ENCODE measurements at places on chromosomes 1 and 21.

GRCh38 chr1:64192290-64192689 lies 11.1 kb upstream of the UBE2U start:
- DNase-seq = no peak

DNA sequence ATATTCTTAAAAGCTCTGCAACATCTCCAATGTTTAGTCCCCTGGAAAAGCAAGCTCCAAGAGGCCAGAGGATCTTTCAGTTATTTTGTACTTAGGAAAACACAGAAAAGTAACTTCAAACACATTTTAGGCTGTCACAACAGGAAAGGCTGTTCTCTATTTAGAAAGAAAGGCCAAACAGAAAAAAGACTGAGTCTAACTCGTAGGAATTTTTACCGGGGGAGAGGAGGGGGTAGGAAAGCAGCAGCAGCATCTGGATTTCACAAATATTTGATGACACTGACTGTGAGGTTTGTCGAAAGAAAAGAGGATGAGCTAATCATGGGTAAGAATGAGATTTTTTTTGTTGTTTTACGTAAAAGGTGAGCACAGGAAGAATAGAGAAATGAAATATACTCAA lies 107.1 kb downstream of the EIF4G3 start:
- DNase-seq = peak; percentile 8

GRCh38 chr1:74570797-74571492 lies 58.5 kb upstream of the LRRC53 start:
- no peak for DNase-seq

DNA sequence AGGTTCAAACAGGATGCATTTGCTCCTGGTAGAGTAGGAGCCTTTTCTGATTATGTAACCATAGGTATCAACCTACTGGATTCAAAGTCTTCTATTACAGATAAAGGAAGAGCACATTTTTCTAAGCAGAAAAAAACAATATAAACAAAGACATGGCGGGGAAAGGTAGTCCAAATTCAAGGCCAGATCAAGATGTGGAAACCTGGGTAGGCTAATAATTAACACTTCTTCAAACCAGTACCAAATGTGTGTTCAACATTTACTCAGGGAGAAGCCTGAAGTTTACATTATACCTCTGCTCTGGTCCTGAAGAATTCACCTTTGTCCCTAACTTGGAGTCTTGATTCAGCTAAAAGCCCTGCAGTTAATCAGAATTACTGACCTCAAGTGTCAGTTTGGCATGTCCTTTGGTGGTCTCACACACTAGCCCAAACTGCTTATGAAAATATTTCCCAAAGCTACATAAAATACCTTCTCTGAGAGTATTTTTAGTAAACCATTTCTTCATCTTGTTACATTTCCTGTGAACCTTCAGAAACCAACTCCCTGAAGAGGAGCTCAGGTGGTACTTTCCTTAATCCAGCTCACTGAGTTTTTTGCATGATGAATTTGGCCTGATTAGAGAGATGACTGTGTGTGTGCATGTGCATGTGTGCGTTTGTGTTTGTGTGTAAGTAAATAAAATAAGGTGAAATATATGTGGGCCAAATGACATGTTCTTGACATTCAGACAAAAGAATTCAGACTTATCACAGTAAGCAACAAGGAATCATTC lies 70.2 kb downstream of the TOR3A start:
- no peak for DNase-seq

DNA sequence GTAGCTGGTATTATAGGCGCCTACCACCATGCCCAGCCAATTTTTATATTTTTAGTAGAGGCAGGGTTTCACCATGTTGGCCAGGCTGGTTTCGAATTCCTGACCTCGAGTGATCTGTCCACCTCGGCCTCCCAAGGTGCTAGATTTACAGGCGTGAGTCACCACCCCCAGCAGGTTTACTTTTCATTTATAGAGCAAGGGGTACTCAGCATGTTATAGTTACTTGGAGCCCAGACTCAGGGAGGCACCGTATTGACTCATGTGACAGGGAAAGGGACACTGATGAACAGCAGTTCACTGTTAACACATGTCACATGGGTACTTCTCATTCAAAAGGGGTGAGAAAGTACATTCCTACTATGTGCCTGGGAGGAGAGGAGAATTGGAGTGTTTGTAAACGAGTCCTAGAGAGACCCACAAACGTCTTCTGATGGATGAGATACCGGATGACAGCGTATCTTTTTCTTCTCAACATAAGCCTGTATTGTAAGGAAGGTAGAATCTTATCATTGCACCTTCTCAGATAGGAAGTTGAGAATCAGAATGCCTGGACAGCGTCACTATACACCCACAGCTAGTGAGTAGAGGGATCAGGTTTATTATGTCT lies 510.0 kb downstream of the USP25 start:
- DNase-seq = peak; percentile 24

GRCh38 chr1:103509250-103509649 lies 16.2 kb upstream of the RNPC3 start:
- no peak for DNase-seq

- DNase-seq = no peak
Observed at GRCh38 chr1:86993269-86993985, 79.0 kb downstream of the HS2ST1 start.

- DNase-seq = peak; percentile 82
Observed at GRCh38 chr21:29075706-29076466, 2.4 kb upstream of the CCT8 start.

GRCh38 chr1:196467230-196467925 lies 140.9 kb downstream of the KCNT2 start:
- DNase-seq = no peak

GRCh38 chr1:109912214-109912861 lies 1.7 kb downstream of the CSF1 start:
- DNase-seq = no peak

DNA sequence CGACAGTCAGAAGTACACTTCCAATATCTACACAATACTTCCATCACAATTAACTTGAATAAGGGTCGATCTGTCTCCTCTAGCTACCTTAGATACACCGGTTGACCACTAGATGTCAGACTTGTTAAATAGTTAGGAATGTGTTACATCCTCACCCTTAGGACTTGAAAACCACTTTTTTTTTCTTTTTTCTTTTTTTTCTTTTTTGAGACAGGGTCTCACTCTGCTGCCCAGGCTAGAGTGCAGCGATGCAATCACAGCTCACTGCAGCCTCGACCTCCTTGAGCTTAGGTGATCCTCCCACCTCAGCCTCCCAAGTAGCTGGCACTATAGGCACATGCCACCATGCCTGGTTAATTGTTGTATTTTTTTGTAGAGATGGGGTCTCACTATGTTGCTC lies 120.4 kb upstream of the GREM2 start:
- peak; percentile 60 for DNase-seq

GRCh38 chr1:232114985-232115384 lies 488.4 kb downstream of the DISC1 start:
- DNase-seq = no peak

DNA sequence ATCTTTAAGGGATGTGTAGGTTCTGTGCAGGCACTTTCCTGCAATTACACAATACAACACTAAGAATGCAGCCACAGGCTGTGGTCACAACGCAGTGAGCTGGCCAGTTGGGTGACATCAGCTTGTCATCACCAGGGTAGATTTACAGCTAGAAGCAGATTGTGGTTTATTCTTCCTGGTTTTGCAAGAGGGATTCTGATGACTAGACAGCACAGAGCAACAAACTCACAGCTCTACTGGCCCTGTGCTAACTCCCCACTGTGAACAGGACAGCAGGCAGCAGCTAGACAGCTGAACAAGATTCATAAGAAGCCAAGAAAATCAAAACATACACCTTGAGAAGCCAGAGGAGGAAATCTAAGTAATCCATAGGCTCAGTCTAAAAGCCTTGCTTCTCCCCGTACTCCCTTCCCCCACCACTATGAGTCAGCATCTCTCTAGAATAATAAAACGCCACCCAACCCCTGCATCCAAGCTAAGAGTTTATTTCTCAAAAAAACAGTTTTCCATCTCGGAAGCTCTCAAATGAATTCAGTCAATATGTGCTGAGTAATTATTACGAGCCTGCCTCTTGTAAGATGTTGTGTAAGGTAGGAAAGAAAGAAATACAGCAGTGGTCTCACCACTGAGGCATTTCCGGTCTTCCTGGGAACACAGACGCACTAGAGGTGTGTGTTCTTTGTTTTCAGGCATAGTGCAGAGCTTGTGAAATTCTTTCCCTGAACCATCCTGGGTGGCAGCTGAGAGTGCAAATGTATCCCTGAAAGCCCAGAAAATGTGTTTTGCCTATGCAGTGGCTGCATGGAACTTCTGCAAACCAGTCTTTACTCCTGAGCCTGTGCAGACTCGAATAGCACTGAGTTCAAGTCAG lies 162.8 kb downstream of the NTPCR start:
- peak; percentile 100 for DNase-seq

- no peak for DNase-seq
Observed at GRCh38 chr1:165287781-165288180, 68.7 kb downstream of the LMX1A start.

DNA sequence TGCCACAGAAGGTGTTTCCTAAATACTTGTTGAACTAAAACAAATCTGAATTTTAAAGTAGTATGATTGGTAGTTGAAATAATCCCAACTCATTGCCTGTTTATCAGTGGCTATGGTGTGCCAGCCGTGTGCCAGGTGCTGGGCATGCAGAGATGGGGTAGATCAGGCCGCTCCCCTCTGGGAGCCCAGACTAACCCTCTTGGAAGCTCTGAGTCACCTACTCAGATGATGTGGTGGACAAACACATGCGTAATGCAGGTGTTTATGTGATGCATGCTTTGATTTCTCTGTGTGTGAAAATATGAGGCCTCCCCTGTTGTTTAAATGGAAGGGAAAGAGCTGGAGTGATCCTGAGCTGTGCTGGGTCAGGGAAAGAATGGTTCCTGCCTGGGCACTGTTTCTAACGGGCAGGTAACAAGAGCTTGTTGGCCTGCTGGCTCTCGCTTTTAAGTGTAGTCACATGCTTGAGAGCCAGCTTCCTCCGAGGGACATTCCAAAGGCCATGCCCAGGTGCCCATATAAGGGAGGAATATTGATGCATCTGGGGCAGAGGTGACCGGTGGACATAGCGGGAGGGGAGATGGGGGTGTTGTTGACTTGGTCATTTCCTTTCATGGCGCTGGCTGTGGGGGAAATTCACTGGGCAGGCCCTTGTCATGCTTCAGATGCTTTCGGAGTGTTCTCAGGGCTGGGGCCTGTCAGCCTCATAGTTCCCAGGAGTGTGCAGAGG lies 10.2 kb downstream of the MFN2 start:
- no peak for DNase-seq

- no peak for DNase-seq
Observed at GRCh38 chr1:213976665-213977485, 10.9 kb upstream of the PROX1 start.

DNA sequence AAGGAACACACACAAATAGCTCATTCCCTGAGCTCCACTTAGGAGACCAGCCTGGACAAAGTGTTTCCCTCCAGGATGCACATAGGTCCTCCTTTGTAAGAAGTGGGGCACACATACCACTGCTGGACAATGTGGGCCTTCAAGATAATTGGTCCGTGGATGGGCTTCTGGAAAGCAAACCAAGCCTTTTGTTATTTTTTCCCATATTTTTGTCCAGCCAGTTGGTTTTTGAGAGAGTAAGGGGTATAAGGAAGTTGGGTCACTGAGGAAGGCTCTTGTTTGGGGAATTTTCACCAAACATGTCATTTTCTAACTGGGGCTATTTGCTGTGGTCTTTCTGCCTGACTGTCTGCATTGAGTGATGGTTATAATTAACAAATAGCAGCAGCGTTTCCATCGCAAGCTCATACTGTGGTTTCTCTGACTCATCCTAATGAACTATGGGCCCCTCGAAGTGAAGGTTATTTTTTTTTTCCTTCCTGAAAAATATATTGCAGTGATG lies 306.3 kb upstream of the DUSP10 start:
- peak; percentile 78 for DNase-seq

DNA sequence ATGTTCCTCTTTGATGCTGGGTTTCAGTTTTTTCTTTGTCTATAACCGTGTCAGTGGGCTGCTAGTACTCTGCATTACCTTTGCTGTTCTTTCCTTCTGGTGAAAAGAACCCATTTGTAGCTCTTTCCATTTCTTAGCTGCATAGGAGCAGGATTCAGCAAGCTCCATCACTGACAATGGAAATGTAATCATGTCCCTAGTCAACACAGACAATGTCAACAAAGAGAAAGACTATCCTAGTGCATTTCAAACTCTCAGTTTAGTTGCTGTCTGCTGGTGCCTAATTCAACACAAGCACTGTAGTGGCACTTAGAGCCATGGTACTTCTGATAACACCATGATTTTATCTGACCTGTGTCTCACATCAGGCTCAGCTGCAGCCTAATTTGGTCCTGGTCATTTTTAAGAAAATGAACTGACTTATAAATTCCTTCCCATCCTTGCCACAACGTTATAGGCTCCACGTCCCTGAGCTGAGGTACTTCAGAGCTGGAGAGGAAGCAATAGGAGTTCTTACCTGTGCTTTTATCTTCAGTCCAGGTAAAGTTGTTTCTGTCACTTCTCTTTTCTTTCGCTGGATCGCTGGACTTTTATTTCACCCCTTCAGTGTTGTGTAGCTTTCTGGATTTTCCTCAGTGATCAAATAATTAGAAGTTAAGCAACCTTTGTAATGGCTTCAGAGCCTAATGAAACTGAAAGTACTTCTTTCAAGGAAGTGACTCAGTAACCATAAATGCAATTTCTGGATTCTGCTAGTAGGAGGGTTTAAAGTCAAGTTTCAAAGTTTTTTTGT lies at the start of gene GBP3:
GBP3 (minus strand) TSS at position 700 of the 793 bp plus-strand sequence. CDS start 2,145 bp downstream, outside the sequence.
- peak; percentile 65 for DNase-seq

GRCh38 chr1:8822373-8823294 lies 5.2 kb upstream of the RERE start:
- peak; percentile 86 for DNase-seq

DNA sequence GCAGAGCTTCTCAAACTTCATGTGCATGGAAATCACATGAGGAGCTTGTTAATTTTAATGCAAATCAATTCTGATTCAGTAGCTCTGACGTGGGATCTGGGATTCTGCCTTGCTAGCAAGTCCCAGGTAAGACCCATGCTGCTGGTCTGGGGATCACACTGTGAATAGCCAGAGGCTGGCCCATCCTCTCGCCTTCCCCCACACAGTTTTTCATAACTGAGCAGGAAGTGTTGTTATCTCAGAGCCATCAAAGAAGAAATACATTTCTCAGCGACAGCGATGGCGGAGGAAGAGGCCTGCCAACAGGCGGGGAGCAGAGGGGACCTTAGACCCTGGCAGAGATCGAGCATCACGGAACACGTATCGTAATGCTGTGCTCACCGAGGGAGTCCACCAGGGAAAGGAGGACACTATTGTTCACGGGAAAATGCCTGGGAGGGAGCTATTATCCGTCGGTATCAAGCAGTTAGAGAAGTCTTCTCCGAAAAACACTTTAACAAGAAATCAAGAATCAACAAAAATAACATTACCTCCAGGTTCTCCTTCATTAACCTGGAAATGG lies 268.9 kb upstream of the TMEM51 start:
- DNase-seq = no peak

GRCh38 chr21:15264084-15264665 lies 199.4 kb upstream of the NRIP1 start:
- no peak for DNase-seq

GRCh38 chr1:243883551-243883950 lies 33.5 kb upstream of the AKT3 start:
- DNase-seq = peak; percentile 78
